ENCODE measurements at places on chromosomes 1 and 21. TPM values are rescaled to one million over a fixed set of nuclear protein-coding genes. Genes with fewer than 3 reads are reported as not detected.

DNA sequence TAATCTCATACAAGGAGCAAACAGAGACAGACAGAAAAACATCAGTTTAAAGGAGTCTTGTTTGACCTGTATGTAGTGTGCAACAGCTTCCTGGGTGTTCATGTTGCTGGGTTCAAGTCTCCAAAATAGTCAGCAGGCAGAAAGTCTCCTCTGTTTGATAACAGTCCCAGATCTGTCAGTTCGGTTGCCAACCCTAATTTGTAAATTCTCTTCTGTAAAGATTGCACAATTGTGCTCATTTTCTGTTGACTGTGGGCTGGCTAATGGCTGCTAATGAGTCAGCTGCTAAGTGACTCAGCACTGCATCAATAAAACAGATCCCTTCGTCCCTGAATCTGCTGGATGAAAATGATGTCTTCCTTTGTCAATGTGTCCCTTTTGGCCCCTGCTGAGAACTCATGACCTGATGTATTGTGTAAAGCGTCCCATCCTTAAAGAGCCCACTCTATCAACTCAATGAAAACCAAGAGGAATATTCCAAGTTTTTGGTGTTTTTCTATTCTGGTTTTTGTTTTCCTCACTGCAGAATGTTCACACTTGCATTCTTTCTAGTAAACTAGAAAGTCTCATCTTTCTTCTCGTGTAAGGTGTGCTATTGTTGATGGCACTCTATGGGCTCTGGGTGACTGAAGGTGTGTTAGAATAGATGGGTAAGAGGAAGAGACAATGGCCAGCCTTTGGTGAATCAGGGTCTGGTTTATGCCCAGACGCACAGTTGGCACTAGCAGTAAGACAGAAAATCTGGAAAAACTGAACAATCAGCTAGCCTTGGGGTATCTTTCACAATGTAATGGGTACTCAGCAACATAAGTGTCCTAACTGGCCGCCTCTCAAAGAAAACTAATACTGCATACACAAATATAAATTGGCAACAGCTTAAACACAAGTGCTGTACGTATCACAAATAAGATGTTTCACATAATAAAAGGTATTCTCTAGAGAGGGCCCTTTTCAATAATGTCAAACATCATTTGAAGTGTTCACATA is 75.1 kb upstream of the SIPA1L2 start:
- DNase-seq, result no peak
- no peaks in the 10 kb centered on the region for H3K27me3 ChIP-seq
- peak overlapping the region; percentile 65 for H3K27ac ChIP-seq
- no peak overlapping the region for H3K4me3 ChIP-seq

DNA sequence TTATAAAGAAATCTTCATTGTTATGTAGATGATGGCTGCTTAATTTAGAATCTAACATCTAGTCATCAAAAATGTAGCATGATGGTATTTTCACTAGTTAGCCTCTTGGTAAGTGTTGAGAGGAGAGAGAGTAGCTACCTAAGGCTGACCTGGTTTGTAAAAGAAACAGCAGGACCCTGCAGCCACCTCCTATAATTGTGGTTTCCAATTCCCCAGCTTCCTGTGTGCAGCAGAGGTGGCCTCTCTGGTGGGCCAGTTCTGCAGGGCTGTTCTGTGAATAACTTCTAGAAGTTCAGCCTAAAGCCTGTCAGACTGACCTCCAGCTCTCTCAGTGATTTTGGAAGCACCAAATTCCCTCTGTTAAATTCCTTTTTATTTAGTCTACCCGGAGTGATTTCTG is 246.4 kb upstream of the LRRC7 start:
- no peak for DNase-seq
- H3K27me3 ChIP-seq, result no peaks in the 10 kb centered on the region
- no peaks in the 10 kb centered on the region for H3K4me1 ChIP-seq
- no peak overlapping the region for H3K27ac ChIP-seq
- H3K36me3 ChIP-seq, result no peaks in the 10 kb centered on the region

- H3K27ac ChIP-seq, result peak overlapping the region; percentile 93
- H3K4me1 ChIP-seq, result peaks cover 50% of the 10 kb centered on the region
- H3K4me3 ChIP-seq, result peak overlapping the region; percentile 63
These were observed 1.8 kb upstream of the CKS1B start for GRCh38 chr1:154972517-154973343.

- peak overlapping the region; percentile 48 for H3K4me3 ChIP-seq
- peak; percentile 81 for DNase-seq
- H3K27me3 ChIP-seq, result no peaks in the 10 kb centered on the region
- H3K36me3 ChIP-seq, result no peaks in the 10 kb centered on the region
These were observed 27.7 kb downstream of the STYXL2 start for GRCh38 chr1:167121375-167122120.

GRCh38 chr1:239676522-239677273 is 290.3 kb downstream of the CHRM3 start:
- no peak overlapping the region for H3K27ac ChIP-seq
- no peaks in the 10 kb centered on the region for H3K36me3 ChIP-seq
- no peak for DNase-seq
- no peaks in the 10 kb centered on the region for H3K27me3 ChIP-seq

DNA sequence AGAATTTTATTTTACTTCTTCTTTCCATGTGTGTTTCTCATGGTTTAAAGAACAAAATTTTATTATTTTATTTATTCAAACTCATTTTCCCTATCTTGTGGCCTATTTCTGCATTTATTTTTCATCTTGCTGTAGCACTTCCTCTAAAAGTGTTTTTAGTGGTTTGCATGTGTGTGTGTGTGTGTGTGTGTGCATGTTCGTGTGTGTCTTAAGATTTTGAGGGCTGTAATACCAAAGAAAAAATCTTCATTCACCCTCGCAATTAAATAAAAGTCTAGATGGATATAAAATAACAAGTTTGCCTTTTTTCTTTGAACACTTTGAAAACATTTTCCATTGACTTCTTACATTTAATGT is 24.6 kb upstream of the FCRL3 start:
- no peaks in the 10 kb centered on the region for H3K4me1 ChIP-seq
- H3K27me3 ChIP-seq, result no peaks in the 10 kb centered on the region
- DNase-seq, result no peak
- no peak overlapping the region for H3K27ac ChIP-seq
- H3K4me3 ChIP-seq, result no peak overlapping the region
- no peaks in the 10 kb centered on the region for H3K36me3 ChIP-seq

DNA sequence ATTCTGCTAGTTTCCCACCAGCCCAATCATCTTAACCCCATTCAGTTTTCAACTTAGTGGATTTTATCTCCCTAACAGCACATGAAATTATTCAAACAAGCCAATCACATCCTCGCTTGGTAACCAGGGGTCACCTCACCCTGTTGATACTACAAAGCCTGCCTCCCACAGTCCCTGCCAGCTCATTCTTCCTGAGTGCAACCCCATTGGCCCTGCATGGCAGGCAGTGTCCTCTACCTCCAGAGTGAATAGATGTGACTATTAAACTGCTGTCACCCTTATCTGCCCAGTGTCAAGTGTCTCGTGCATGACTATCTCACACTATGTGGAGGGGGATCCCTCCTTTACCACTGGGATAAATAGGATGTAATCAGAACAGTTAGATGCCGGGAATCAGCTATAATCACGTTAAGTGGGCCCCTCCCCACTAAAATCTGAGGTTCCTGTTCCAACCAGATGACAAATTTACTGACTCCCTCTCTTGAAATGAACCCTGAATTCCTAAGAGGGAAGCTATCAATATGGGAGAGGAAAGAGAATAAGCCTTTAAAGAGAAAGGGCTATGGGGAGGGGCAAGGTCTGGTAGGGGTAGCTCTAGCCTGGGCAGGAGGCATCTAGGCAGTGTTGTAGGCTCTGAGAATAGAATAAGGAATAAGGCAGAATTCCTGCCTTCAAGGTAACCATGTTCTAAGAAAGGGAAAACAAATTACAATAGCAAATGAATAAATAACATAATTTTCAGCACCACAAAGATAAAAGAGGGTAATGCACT is 155.9 kb downstream of the SLC30A10 start:
- H3K27me3 ChIP-seq, result no peaks in the 10 kb centered on the region
- no peak for DNase-seq
- no peaks in the 10 kb centered on the region for H3K4me1 ChIP-seq
- H3K27ac ChIP-seq, result no peak overlapping the region

DNA sequence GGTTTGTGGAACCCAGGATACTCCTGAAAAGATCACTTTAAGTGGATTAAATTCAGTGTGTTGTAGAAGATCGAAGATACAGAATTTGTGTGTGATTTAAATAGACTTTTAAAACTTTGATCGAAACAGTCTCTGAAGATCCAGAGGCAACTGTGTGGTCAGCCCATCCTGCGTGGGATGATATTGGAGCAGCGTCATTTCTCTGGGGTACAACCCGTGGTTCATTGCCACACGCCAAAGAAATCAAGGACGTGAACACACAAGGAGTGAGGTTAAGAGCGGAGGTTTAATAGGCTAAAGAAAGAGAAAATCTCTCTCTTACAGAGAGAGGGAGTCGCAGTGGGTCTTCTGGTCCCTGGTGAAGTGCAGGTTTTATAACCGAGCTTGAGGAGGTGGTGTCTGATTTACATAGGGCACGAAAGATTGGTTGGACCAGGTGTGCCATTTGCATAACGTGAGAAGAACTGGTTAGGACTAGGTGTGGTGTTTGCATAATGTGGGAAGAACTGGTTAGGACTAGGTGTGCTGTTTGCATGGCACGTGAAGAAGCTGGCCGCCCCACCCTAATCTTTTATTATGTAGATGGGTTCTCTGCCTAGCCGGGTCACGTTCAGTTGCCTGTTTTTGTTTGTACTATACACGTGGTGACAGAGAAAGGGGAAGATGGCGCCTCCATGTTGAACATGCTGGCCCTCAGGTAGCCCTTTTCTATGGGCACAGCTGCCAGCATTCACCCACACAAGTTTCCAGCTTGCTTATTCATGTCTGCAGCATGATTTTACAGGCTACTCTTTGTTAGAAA is 82.3 kb downstream of the ADSS2 start:
- no peaks in the 10 kb centered on the region for H3K4me1 ChIP-seq
- no peak overlapping the region for H3K27ac ChIP-seq
- DNase-seq, result no peak
- no peaks in the 10 kb centered on the region for H3K27me3 ChIP-seq
- no peaks in the 10 kb centered on the region for H3K36me3 ChIP-seq

GRCh38 chr1:228964178-228965089 is 229.2 kb downstream of the RHOU start:
- H3K4me1 ChIP-seq, result peaks cover 6% of the 10 kb centered on the region
- no peak for DNase-seq
- H3K4me3 ChIP-seq, result no peak overlapping the region
- H3K27me3 ChIP-seq, result no peaks in the 10 kb centered on the region
- H3K27ac ChIP-seq, result peak overlapping the region; percentile 66

- H3K4me1 ChIP-seq, result no peaks in the 10 kb centered on the region
- DNase-seq, result no peak
- H3K36me3 ChIP-seq, result no peaks in the 10 kb centered on the region
- no peak overlapping the region for H3K27ac ChIP-seq
- peaks cover 19% of the 10 kb centered on the region for H3K27me3 ChIP-seq
These were observed 220.8 kb downstream of the SLC35F3 start for GRCh38 chr1:234125283-234125682.

DNA sequence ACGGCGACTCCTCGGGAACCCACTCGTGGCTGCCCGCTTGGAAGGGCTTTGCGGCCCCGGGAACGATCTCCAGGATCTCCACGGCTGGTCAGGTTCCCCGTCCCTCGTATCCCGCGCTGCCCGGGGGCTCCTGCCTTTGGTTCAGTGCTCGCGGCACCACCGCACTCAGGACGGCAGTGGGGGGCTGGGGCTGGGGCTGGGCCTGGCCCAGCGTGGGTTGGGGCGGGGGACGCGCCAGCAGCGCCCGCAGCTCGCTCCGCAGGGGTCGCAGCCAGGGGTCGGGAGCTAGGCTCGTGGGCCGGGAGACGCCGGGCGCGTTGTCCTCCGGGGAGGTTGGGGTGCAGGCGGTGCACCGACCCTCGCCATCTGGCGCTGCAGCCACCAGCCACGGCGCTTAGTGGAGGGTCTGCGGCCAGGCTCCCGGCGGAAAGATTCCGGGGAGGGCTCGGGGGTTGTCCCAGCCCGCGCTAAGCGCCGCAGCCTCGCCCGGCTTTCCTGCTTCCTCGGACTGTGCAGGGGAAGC is 8.9 kb downstream of the SIM2 start:
- DNase-seq, result peak; percentile 54
- no peaks in the 10 kb centered on the region for H3K36me3 ChIP-seq
- H3K4me1 ChIP-seq, result peaks cover 27% of the 10 kb centered on the region

GRCh38 chr1:183043872-183044854 is 20.9 kb downstream of the LAMC1 start:
- no peaks in the 10 kb centered on the region for H3K27me3 ChIP-seq
- DNase-seq, result no peak
- no peak overlapping the region for H3K4me3 ChIP-seq
- H3K36me3 ChIP-seq, result no peaks in the 10 kb centered on the region

DNA sequence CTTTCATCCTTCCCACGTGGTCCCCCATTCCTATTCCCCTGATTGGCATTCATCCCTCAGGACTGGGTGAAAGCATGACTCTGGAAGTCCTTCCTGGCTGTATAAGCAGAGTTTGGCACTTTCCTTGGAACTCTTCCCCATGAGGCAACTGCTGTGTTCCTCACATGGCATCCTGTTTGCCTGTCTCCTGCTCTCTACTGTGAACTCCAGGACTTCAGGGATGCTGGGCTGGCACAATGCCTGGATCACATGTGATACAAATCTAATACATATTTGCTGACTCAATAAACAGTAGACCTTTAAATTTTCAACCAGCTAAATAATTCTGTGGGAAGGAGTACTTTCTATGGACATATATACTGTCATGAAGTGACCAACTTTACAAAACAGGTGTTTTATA is 46.8 kb upstream of the EDEM3 start:
- H3K36me3 ChIP-seq, result peaks cover 4% of the 10 kb centered on the region
- H3K27me3 ChIP-seq, result no peaks in the 10 kb centered on the region
- H3K4me1 ChIP-seq, result no peaks in the 10 kb centered on the region
- no peak for DNase-seq
- H3K4me3 ChIP-seq, result no peak overlapping the region
- no peak overlapping the region for H3K27ac ChIP-seq

GRCh38 chr21:46092811-46093667 is 4.9 kb upstream of the COL6A2 start:
- peak; percentile 59 for DNase-seq
- no peaks in the 10 kb centered on the region for H3K36me3 ChIP-seq
- peaks cover 5% of the 10 kb centered on the region for H3K4me1 ChIP-seq
- H3K27ac ChIP-seq, result peak overlapping the region; percentile 82

GRCh38 chr1:210907251-210907805 is 226.6 kb downstream of the KCNH1 start:
- no peak for DNase-seq
- H3K4me1 ChIP-seq, result no peaks in the 10 kb centered on the region
- H3K27me3 ChIP-seq, result no peaks in the 10 kb centered on the region
- H3K27ac ChIP-seq, result no peak overlapping the region
- no peaks in the 10 kb centered on the region for H3K36me3 ChIP-seq
- H3K4me3 ChIP-seq, result no peak overlapping the region

GRCh38 chr1:24149866-24150233 is 6.9 kb upstream of the IL22RA1 start:
- H3K27me3 ChIP-seq, result peaks cover 6% of the 10 kb centered on the region
- H3K27ac ChIP-seq, result no peak overlapping the region
- H3K4me1 ChIP-seq, result peaks cover 10% of the 10 kb centered on the region

SLC30A2 gene
- total RNA-seq, result not detected

RIPPLY3 gene
- total RNA-seq, result not detected

CD34 gene
- total RNA-seq, result 50.7 TPM

KLF18 gene
- not detected for total RNA-seq

CYP4B1 gene
- 268 TPM for total RNA-seq

RAD54L gene
- 1.0 TPM for total RNA-seq

CFAP74 gene
- total RNA-seq, result 0.35 TPM

NMNAT2 gene
- 0.38 TPM for total RNA-seq

Measured in upper lobe of right lung (tissue), 1 donor.